ENCODE measurements at places on chromosomes 7 and 10. TPM values are rescaled to one million over a fixed set of nuclear protein-coding genes. Genes with fewer than 3 reads are reported as not detected.

GRCh38 chr7:157780312-157780711, 443.5 kb downstream of the DNAJB6 start:
- no peaks in the 10 kb centered on the region for H3K4me1 ChIP-seq
- H3K27ac ChIP-seq: no peak overlapping the region
- no peak overlapping the region for H3K4me3 ChIP-seq

DNA sequence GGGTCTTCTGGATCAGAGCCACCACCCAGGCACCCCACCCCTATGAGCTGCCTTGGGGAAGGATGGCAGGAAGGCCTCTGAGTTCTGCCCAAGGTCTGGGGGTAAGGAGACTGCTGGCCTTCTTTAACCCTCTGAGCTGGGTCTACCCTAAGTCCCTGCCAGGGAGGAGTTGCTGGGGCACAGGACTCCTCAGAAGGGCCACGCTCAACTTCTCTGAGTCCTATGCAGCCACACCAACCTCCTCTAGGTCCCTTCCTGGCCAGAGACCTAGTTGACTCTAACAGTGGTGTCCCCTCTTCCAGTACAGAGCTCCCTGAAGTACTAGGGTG, 2.6 kb upstream of the NEURL1 start:
- peaks cover 36% of the 10 kb centered on the region for H3K27me3 ChIP-seq
- no peak overlapping the region for H3K4me3 ChIP-seq
- H3K36me3 ChIP-seq: no peaks in the 10 kb centered on the region
- DNase-seq: no peak
- H3K4me1 ChIP-seq: peaks cover 21% of the 10 kb centered on the region

CPN1 gene
- not detected for total RNA-seq

GRCh38 chr10:17386616-17387075, 67.7 kb downstream of the ST8SIA6 start:
- no peaks in the 10 kb centered on the region for H3K36me3 ChIP-seq
- no peak overlapping the region for H3K4me3 ChIP-seq

DNA sequence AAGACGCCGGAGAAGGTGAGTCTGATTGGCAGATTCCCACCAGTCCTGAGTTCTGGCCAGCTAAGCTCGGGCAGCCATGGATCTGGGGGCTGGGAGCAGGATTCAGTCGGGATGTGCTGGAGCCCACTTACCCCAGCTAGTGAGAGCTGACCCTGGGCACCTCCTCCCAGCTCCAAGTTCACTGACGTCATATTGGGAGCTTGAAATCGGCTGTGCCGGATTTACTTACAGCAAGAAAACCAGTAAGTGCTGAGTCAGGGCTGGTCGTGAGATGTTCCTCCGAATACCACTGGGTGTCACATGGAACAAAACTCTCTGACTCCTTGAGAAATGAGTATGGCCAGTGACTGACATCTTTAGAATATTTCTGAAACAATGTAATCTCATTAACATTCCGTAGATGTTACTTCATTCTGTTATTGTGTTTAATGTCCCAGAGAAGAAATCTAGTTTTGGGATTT, 621.2 kb downstream of the SDK1 start:
- peaks cover 3% of the 10 kb centered on the region for H3K4me1 ChIP-seq
- no peaks in the 10 kb centered on the region for H3K27me3 ChIP-seq
- H3K27ac ChIP-seq: no peak overlapping the region
- no peak for DNase-seq
- H3K36me3 ChIP-seq: no peaks in the 10 kb centered on the region

DNA sequence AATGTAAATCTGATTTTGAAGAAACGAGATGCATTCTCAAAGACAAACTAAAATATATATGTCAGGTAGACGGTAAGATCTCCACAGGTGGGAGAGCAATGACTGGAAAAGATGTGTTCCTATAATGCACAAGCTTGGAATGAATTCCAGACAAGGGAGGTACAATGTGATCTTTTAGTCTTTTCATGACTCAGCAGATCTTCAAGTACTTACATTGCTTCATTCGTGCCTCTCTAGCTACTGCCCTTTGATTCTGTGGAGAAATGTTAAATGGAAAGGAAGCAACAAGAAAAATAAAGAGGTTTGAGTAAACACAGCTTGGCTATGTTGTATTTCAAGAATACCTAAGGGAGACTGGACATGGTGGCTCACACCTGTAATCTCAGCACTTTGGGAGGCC, 106.6 kb downstream of the GAD2 start:
- H3K36me3 ChIP-seq: no peaks in the 10 kb centered on the region
- H3K27me3 ChIP-seq: peaks cover 31% of the 10 kb centered on the region
- no peak overlapping the region for H3K4me3 ChIP-seq
- no peaks in the 10 kb centered on the region for H3K4me1 ChIP-seq
- H3K27ac ChIP-seq: no peak overlapping the region
- DNase-seq: no peak

LRRC4 gene
- total RNA-seq: not detected

NUTM2E gene
- total RNA-seq: not detected

SORCS1 gene
- not detected for total RNA-seq

GRCh38 chr7:55021053-55021452, 2.2 kb downstream of the EGFR start:
- H3K27ac ChIP-seq: no peak overlapping the region
- no peaks in the 10 kb centered on the region for H3K4me1 ChIP-seq
- no peak for DNase-seq
- no peak overlapping the region for H3K4me3 ChIP-seq

COG5 gene
- 44.6 TPM for total RNA-seq

DNA sequence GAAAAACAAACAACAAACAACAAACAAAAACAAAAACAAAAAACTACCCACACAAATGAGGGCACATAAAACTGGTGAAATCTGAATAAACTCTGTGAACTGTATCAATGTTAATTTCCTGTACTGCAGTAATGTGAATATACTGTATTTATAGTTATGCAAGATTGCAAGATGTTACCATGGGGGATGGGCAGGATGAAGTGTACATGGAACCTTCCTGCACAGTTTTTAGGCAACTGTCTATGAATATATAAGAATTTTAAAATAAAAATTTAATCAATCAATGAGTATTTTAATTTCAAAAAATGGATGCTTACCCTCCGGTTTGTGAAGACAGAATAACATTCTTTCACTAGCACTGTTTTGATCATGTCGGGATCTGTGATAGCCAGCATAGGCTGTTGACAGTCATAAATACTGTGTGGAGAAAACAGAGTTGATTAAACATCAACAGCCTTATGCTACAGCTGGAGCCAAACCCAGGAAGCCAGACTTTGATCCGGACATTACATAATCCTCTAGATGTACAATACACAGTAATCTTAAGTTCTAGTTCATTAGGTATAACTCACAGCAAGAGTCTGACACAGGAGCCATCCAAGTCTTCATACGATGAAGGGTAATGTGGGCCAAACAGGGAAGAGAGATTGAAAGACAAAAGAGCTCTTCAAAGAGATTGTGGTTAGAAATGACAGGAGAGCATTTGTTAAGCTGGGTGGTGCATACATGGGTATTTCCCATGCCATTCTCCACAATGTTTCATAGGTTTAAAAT, 14.8 kb downstream of the CYP3A7 start:
- no peak overlapping the region for H3K4me3 ChIP-seq
- no peak overlapping the region for H3K27ac ChIP-seq
- no peaks in the 10 kb centered on the region for H3K27me3 ChIP-seq
- peaks cover 2% of the 10 kb centered on the region for H3K36me3 ChIP-seq

DNA sequence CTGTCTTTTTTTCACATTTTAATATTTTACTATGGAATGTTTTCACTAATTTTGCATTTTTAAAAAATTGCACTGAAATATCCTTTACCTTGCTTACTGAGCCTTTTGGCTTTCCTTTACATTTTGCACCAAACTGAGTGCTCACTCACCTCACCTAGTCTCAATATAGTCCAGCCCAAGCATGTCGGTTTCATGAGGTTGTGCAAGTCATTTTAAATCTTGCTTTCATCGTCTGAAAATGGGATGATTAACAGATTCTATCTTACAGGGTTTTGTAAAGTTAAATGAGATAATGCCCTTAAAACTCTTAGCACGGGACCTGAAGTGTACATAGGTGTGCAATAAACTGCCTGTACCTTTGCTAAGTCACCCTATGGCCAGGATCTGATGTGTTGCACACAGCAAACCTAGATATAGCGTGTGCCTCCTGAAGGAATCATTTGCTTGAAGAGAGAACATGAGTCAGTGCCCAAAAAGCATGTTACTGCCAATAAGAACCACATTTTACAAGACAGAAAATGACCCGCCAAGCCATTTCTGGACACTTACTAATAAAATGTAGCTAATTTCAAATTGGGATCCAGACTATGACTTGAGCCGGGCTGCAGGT, 199.8 kb downstream of the JCAD start:
- no peaks in the 10 kb centered on the region for H3K4me1 ChIP-seq
- no peak overlapping the region for H3K4me3 ChIP-seq
- H3K27me3 ChIP-seq: peaks cover 14% of the 10 kb centered on the region

DNA sequence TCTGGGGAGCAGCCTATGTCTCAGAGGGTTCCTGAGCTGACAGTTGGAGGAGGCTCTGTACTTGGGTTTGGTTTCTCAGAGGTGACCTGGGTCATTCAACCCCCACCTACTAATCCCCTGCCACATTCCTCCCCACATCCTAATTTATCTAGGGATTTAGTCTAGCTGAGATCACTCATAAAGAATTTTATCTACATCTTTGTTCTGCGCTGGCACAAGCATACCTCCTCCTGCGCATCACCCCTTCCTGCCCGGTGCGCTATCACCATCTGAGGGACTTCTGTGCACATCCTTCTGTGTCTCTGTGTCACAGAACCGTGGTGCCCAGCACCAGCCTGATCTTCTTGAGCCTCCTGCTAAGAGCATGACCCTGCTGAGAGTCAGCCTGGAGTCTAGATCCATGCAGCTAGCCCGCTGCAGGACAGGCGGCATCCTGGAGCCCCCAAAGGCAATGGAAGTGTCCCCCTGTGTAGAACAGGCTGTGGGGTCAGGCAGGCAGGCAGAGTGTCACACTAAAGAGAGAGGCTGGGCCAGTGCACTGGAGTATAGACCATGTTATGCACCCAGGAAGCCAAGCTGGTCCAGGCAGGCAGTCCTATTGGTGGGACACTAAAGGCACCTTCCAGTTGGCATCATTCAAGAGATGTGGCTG, 63.6 kb downstream of the ARHGAP22 start:
- no peak for DNase-seq
- no peak overlapping the region for H3K27ac ChIP-seq
- H3K4me3 ChIP-seq: no peak overlapping the region
- H3K4me1 ChIP-seq: no peaks in the 10 kb centered on the region

GRCh38 chr10:120983721-120984120, 132.6 kb downstream of the WDR11 start:
- DNase-seq: no peak
- no peak overlapping the region for H3K27ac ChIP-seq
- H3K36me3 ChIP-seq: no peaks in the 10 kb centered on the region

- no peak for DNase-seq
- no peaks in the 10 kb centered on the region for H3K36me3 ChIP-seq
- H3K4me3 ChIP-seq: no peak overlapping the region
- H3K4me1 ChIP-seq: no peaks in the 10 kb centered on the region
Measured at GRCh38 chr10:25556457-25556856, 377.6 kb upstream of the MYO3A start.

DNA sequence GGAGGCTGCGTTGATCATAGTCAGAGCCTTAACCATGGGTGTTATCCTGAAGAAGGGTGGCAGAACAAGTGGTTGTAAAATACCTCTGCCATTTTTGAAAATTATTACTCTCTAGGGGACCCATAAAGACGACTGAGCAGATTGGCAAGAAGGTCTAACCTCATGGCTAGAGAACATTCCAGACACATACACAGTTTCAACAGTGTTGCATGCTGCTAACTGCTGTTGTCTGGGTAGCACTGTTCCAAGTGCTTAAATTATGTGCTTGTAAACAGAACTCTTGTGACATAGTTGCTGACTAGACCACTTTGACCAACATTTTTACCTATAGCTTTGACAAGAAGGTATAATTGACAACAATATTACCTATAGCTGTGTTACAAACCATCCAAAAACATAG, 46.1 kb upstream of the FOXP2 start:
- no peaks in the 10 kb centered on the region for H3K36me3 ChIP-seq
- no peak for DNase-seq
- no peaks in the 10 kb centered on the region for H3K4me1 ChIP-seq

DNA sequence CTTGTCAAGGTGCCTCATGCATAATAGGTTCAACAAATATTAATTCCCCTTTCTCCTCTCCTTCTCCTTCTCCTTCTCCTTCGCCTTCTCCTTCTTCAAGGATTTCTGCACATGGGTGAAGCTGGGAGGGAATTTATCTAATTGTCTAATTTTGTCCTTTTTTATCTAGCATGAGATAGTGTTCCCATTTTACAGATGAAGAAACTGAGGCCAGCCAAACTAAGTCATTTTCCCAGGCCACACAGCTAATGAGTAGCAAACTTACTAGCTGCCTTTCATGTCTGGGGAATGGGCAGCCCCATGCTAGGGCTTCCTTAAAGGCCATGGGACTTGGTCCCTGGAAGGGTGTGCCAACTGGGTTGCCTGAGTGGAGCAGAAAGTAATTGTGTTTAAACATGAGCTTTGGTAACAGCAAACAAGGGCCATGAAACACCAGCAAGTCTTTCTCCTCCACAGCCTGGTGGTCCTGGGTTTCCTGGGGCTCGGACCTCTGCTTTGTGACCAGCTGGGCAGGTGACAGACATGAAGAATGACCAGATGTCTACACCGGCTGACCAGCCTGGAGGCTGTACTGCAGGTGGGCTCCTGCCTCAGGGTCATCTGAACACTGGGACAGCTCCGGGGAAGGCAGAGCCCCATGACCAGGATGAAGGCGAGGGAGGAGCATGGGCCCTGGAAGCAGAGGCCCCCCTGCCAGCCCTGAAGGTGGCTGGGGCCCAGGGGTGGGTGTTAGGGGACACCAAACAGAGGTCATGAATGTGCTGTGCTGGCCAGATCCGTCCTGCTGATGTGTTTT, 138.0 kb downstream of the PTPN20 start:
- no peaks in the 10 kb centered on the region for H3K36me3 ChIP-seq
- H3K4me1 ChIP-seq: peaks cover 9% of the 10 kb centered on the region
- no peaks in the 10 kb centered on the region for H3K27me3 ChIP-seq

DNA sequence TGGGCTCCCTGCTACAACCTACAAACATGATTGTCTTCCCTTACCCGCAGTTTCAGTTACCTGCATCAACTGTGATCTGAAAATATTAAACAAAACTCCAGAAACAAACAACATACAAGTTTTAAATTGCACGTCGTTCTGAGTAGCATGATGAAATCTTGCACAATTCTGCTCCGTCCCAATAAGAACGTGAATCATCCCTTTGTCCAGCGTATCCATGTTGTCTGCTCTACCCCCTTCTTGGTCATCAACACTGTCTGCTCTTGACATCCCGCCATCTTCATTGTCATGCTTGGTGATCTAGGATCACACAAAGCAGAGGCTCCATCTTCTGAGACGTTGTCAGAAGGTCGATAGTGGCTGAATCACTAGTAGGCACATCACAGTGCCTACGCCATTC, 53.9 kb downstream of the ACADSB start:
- H3K36me3 ChIP-seq: no peaks in the 10 kb centered on the region
- no peaks in the 10 kb centered on the region for H3K4me1 ChIP-seq
- H3K27ac ChIP-seq: no peak overlapping the region
- no peak for DNase-seq

RBP3 gene
- not detected for total RNA-seq

GRCh38 chr7:135834266-135834665, 85.7 kb upstream of the FAM180A start:
- no peak overlapping the region for H3K4me3 ChIP-seq
- H3K36me3 ChIP-seq: no peaks in the 10 kb centered on the region
- H3K27me3 ChIP-seq: peaks cover 2% of the 10 kb centered on the region
- DNase-seq: no peak

- H3K27me3 ChIP-seq: no peaks in the 10 kb centered on the region
- peaks cover 5% of the 10 kb centered on the region for H3K4me1 ChIP-seq
- H3K4me3 ChIP-seq: no peak overlapping the region
- no peak for DNase-seq
Measured at GRCh38 chr7:27782849-27783248, 42.9 kb downstream of the TAX1BP1 start.

- peaks cover 80% of the 10 kb centered on the region for H3K27me3 ChIP-seq
- no peaks in the 10 kb centered on the region for H3K4me1 ChIP-seq
- H3K27ac ChIP-seq: no peak overlapping the region
- H3K4me3 ChIP-seq: no peak overlapping the region
- H3K36me3 ChIP-seq: no peaks in the 10 kb centered on the region
Measured at GRCh38 chr7:25870574-25870973, 281.4 kb upstream of the NFE2L3 start.

TBATA gene
- not detected for total RNA-seq

All from activated CD8-positive, alpha-beta memory T cell treated with anti-CD3 and anti-CD28 coated beads, Interleukin-2, amount 10 ng/mL, durations not matched to agents 7 days and 5 days (primary cell).